Chondrocyte (in vitro differentiated cells): ENCODE measurements at places on chromosomes 3 and 15. TPM values are rescaled to one million over a fixed set of nuclear protein-coding genes. Genes with fewer than 3 reads are reported as not detected.

MFN1 gene
- total RNA-seq: 46.4 to 56.6 TPM (median 50.3 TPM) in 3 replicates

WNT5A gene
- total RNA-seq: 11.1 to 24.5 TPM (median 11.6 TPM) in 3 replicates

PBRM1 gene
- 66.1 to 76.0 TPM (median 69.0 TPM) in 3 replicates for total RNA-seq

CSNK1G1 gene
- total RNA-seq: 19.5 to 24.6 TPM (median 20.1 TPM) in 3 replicates

LSMEM2 gene
- not detected in 3 replicates for total RNA-seq

TM4SF4 gene
- total RNA-seq: not detected in 3 replicates

FBXO22 gene
- total RNA-seq: 33.6 to 40.1 TPM (median 35.1 TPM) in 3 replicates

PPP2R3A gene
- total RNA-seq: 14.7 to 20.6 TPM (median 14.8 TPM) in 3 replicates

ACKR4 gene
- total RNA-seq: 0.22 TPM in 1 of 3 replicates, not detected in the others

PLXND1 gene
- 267 to 284 TPM (median 270 TPM) in 3 replicates for total RNA-seq

SCN5A gene
- total RNA-seq: 0.21 to 0.25 TPM (median 0.24 TPM) in 3 replicates

GOLGA8J gene
- not detected in 3 replicates for total RNA-seq

GUCA1C gene
- not detected in 3 replicates for total RNA-seq

BOC gene
- 7.3 to 11.3 TPM (median 8.6 TPM) in 3 replicates for total RNA-seq

DOCK3 gene
- total RNA-seq: 0.15 to 0.25 TPM (median 0.17 TPM) in 3 replicates
